Liver (tissue), 10 donors: ENCODE measurements at places on chromosomes 3 and 15.

DNA sequence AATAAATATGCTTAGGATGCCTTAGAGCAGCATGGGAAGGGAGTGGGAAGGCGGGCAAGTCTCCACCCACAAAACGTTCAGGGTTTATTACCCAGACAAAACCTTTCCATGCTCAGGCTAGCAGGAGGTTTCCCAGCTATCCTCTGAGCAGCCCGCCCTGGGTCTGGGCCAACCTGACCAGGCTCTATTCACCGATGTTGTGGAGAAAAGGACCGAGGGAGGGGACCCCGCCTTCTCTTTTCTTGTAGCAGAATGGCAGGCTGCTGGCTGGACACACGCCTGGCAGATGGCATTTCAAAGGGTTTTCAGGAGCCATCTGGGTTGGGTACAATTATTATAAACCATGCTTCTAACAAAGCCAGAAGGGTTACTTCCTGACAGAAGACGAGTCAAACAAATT is 540.9 kb downstream of the MAGI1 start:
- DNase-seq: no peak

DNA sequence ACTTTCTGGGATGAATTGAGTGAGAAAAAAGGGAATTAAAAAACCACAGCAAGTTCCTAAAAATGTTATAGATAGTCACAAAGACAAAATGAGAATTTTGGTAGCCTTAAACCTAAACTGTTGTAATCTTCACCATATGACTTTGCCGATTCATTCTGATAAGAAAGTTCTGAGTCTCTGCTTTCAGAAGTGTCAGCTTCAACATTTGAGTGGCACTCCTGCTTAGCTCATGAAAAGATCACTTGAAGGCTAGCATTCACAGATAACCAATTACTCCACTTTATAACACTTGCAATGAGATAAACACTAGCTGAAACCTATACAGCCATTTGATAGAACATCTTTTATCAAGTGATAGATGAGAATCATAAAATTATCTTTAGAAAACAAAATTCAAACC is 288.1 kb upstream of the POU1F1 start:
- DNase-seq: no peak

- no peak for DNase-seq
Observed at GRCh38 chr3:156498307-156498706, 56.6 kb downstream of the SSR3 start.

GRCh38 chr3:194308601-194309449 is 42.3 kb downstream of the CPN2 start:
- DNase-seq: no peak

- no peak for DNase-seq
Observed at GRCh38 chr3:138412821-138413551, 21.4 kb upstream of the ESYT3 start.

- DNase-seq: no peak
Observed at GRCh38 chr3:81666502-81667121, 94.8 kb downstream of the GBE1 start.

- no peak for DNase-seq
Observed at GRCh38 chr3:16604887-16605602, at the start of gene DAZL. TSS of gene DAZL (minus strand) at chr3:16605423. CDS start at chr3:16605205, 218 bp downstream.

DNA sequence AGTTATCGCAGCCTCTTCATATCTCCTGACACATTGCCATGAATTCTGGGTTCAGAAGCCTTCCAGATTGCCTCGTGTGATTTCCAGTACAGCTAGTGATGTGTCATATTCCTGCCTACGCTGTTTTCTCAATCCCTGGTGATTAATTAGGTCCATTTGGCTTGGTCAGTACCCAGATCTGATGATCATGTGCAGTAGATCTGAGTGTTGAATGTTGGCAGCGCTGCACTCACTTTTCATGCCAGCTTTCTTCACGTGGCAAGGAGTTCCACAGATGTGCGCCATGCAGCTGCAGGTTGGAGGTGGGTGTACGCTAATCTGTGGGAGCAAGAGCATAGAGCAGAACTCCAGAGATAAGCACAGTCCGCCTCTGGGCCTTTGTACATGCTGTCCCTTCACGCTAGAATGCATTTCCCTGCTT is 86.9 kb upstream of the COL6A5 start:
- no peak for DNase-seq

GRCh38 chr15:62782071-62782841 is 260.3 kb upstream of the TPM1 start:
- no peak for DNase-seq

GRCh38 chr3:140152851-140153639 is 218.1 kb downstream of the CLSTN2 start:
- no peak for DNase-seq
